PC-3 (cell line): ENCODE measurements at places on chromosomes 6 and 20. TPM values are rescaled to one million over a fixed set of nuclear protein-coding genes. Genes with fewer than 3 reads are reported as not detected.

The PHACTR1 gene
- not detected in 2 replicates for total RNA-seq

GRCh38 chr6:135506270-135506997 lies 8.9 kb upstream of the AHI1 start:
- H3K27ac ChIP-seq: no peak overlapping the region
- no peaks in the 10 kb centered on the region for H3K4me1 ChIP-seq
- no peaks in the 10 kb centered on the region for H3K36me3 ChIP-seq
- peak; percentile 69 for DNase-seq
- no peaks in the 10 kb centered on the region for H3K27me3 ChIP-seq

GRCh38 chr6:41939176-41939847 lies 2.3 kb downstream of the CCND3 start:
- H3K4me1 ChIP-seq: peaks cover 33% of the 10 kb centered on the region
- H3K36me3 ChIP-seq: peaks cover 18% of the 10 kb centered on the region; the same call in 1 of the 2 replicates
- H3K27me3 ChIP-seq: no peaks in the 10 kb centered on the region
- peak; percentile 24 for DNase-seq

DNA sequence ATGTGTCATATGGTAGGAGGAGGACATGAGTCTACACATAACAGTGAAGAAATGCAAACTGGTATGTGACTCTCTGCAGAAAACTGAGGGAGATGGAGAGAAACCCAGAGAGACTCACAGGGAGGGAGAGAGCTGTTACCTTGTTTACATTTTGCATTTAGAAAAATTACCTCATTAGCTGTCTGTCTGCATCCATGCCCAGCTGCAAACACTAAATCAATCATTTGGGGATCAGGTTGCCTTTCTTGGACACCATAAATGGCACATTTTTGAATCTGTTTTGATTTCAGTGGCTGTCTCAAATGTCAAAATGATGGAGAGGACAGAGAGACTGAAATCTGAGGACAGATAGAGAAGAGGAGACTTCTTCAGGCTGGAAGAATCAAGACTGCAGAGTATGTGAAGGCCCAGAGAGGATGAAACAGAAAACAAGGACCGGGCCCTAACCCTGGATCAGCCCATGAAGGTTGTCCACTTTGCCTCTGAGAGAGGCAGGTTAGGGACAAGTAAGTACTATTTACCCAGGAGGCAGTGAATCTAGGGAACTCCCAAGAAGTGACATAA lies 92.2 kb downstream of the UNC5CL start:
- DNase-seq: no peak
- no peak overlapping the region for H3K27ac ChIP-seq
- no peaks in the 10 kb centered on the region for H3K27me3 ChIP-seq

DNA sequence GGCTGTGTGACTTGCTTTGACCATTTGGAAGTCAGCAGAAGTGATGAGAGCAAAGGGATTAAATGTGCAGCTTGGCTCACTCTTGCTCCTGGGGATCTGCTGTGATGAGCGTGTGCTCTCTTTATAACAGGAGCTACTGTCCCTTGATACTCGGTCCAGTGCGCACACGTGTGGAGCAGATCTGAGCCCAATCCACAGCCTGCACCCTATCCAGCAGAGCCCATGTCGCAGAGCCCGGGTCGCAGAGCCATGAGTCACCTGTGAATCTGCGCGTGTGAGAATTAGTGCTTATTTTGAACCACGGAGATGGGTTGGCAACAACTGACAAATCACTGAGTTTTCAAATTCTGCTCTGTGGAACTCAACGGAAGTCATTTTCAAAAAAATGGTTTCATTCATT lies 291.0 kb upstream of the SULF2 start:
- H3K27me3 ChIP-seq: no peaks in the 10 kb centered on the region
- no peaks in the 10 kb centered on the region for H3K4me1 ChIP-seq
- no peak overlapping the region for H3K27ac ChIP-seq
- DNase-seq: no peak
- H3K36me3 ChIP-seq: no peaks in the 10 kb centered on the region

GRCh38 chr6:13593103-13593502 lies 18.7 kb downstream of the SIRT5 start:
- no peaks in the 10 kb centered on the region for H3K27me3 ChIP-seq
- no peak overlapping the region for H3K27ac ChIP-seq
- H3K36me3 ChIP-seq: peaks cover 5% of the 10 kb centered on the region; the same call in 1 of the 2 replicates
- no peak for DNase-seq
- H3K4me1 ChIP-seq: no peaks in the 10 kb centered on the region
- H3K4me3 ChIP-seq: no peak overlapping the region

DNA sequence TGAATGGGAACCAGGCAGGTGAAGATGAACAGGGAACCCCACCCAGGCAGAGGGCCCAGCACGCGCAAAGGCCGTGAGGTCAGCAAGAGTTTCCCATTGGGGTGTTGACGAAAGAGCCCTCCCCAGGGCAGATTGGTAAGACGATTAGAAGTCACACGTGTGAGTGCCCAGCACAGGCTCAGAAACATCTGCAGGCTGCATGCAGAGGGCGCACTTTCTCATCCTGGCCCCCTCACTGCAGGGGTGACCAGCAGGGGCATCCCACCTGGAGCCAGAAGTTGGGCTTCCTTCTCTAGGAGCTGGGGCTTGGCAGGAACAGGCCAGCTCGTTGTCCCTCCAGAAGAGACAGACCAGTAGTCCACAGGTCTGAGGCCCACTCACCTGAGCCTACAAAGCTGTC lies 38.4 kb downstream of the VSTM2L start:
- H3K27ac ChIP-seq: no peak overlapping the region
- no peak overlapping the region for H3K4me3 ChIP-seq
- no peaks in the 10 kb centered on the region for H3K4me1 ChIP-seq
- no peaks in the 10 kb centered on the region for H3K36me3 ChIP-seq
- H3K27me3 ChIP-seq: no peaks in the 10 kb centered on the region
